Cerebellum (tissue), 4 donors: ENCODE measurements at places on chromosomes 5 and 9. TPM values are rescaled to one million over a fixed set of nuclear protein-coding genes. Genes with fewer than 3 reads are reported as not detected.

Gene FSD1L
- 71.7 TPM for total RNA-seq

Gene ADAMTS12
- total RNA-seq, result 7.6 TPM

Gene NSUN2
- total RNA-seq, result 42.6 TPM

Gene GFRA3
- 0.09 TPM for total RNA-seq

Gene DNAJB5
- total RNA-seq, result 18.6 TPM

Gene DTWD2
- 10.8 TPM for total RNA-seq

Gene HTR1A
- 5.0 TPM for total RNA-seq

Gene GARIN3
- total RNA-seq, result not detected

Gene CHSY3
- 6.0 TPM for total RNA-seq

Gene NR6A1
- total RNA-seq, result 2.9 TPM

Gene FAM200C
- 24.4 TPM for total RNA-seq

Gene LIX1
- 5.4 TPM for total RNA-seq

Gene PCDHGA2
- total RNA-seq, result 11.4 TPM

Gene FAM221B
- not detected for total RNA-seq
